ENCODE measurements at places on chromosomes 2 and 18. TPM values are rescaled to one million over a fixed set of nuclear protein-coding genes. Genes with fewer than 3 reads are reported as not detected.
A peak's percentile ranks its signal among the peaks of the same experiment; 100 is the strongest.

GRCh38 chr2:103222969-103223368, 461.1 kb downstream of the TMEM182 start:
- no peaks in the 10 kb centered on the region for H3K36me3 ChIP-seq
- H3K27me3 ChIP-seq = peaks cover 34% of the 10 kb centered on the region
- DNase-seq = no peak
- H3K4me1 ChIP-seq = no peaks in the 10 kb centered on the region
- H3K4me3 ChIP-seq = no peak overlapping the region

- H3K36me3 ChIP-seq = no peaks in the 10 kb centered on the region
- H3K27ac ChIP-seq = no peak overlapping the region
- H3K4me1 ChIP-seq = peaks cover 5% of the 10 kb centered on the region
Measured at GRCh38 chr2:73208258-73208657, 5.8 kb upstream of the SMYD5 start.

DNA sequence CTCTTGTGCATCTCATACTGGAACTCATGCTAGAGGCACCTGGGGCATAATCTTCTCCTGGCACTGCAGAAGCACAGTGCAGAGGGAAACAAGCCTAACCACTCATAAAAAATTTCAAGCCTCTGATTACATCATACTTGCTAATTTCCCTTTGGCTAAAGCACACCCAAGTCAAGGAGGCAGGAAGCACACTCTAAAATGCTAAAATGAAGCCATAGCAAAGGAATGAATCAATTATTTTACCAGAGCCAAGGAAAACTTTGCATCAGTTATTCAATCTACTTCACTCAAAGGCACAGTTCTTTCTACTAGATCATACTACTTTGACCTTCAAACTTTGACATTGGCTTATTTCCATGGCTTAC, 79.6 kb upstream of the SPOPL start:
- DNase-seq = peak; percentile 80
- no peaks in the 10 kb centered on the region for H3K27me3 ChIP-seq
- H3K36me3 ChIP-seq = no peaks in the 10 kb centered on the region
- no peak overlapping the region for H3K4me3 ChIP-seq
- H3K4me1 ChIP-seq = peaks cover 10% of the 10 kb centered on the region

GRCh38 chr2:37324786-37325624, at the start of gene PRKD3:
Gene PRKD3 (minus strand): TSS chr2:37324833. CDS start chr2:37316524, 8,309 bp downstream.
- H3K4me3 ChIP-seq = peak within 1 kb of the TSS; percentile 65
- peak; percentile 55 for DNase-seq
- H3K4me1 ChIP-seq = peaks cover 25% of the 10 kb centered on the region
- no peaks in the 10 kb centered on the region for H3K36me3 ChIP-seq
- H3K27ac ChIP-seq = no peak within 1 kb of the TSS

DNA sequence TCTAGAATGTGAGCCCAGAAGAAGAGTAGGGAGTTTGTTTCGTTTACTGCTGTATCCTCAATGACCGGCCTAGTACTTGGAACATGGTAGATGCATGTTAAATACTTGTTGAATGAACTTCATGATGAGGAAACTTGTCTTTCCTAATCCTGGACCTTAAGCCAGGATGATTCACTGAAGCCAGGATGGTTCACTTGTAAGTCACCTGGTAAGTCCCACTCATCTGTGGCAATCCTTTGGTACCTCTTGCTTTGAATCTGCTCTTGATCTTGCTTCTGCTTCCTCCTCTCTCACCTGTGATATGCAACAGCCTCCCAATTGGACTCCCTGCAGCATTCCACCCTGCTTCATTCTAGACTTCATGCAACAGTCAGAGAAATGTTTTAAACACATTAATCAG, 43.6 kb downstream of the QPCT start:
- no peak overlapping the region for H3K27ac ChIP-seq
- peak; percentile 84 for DNase-seq
- H3K4me3 ChIP-seq = no peak overlapping the region
- H3K27me3 ChIP-seq = no peaks in the 10 kb centered on the region

GRCh38 chr2:235857598-235857997, 310.6 kb downstream of the GBX2 start:
- H3K27ac ChIP-seq = no peak overlapping the region
- no peak for DNase-seq
- H3K4me3 ChIP-seq = no peak overlapping the region
- no peaks in the 10 kb centered on the region for H3K36me3 ChIP-seq

The C2orf92 gene
- 11.2 TPM for total RNA-seq

The VIT gene
- total RNA-seq = not detected

The MAP3K19 gene
- not detected for total RNA-seq

All from PC-9 (cell line).